ENCODE measurements at places on chromosomes 16 and 17.

- DNase-seq, result no peak
Observed at GRCh38 chr17:6559753-6560215, 3.4 kb upstream of the PITPNM3 start.

GRCh38 chr17:47949197-47949759 is 7.9 kb downstream of the PNPO start:
- peak; percentile 86 for DNase-seq

DNA sequence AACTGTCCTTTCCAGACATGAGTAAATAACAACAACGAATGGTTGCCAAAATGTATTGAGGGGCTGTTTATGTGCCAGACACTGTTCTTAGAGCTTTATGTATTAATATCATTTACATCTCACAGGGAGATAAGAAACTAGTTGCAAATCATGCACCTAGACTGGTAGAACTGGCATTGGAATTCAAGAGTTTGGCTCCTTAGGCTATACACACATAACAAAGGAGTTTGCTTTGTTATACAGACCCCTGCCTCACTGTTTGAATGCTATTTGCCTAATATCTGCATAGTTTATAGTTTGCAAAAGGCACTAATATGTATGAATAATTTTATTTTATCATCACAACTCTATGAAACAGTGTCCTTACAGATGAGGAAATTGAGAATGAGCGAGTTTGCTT is 100.0 kb downstream of the FTO start:
- DNase-seq, result no peak

GRCh38 chr17:64218066-64218465 is 45.0 kb downstream of the TEX2 start:
- DNase-seq, result no peak

GRCh38 chr17:32985050-32985756 is 6.4 kb upstream of the SPACA3 start:
- DNase-seq, result no peak

- no peak for DNase-seq
Observed at GRCh38 chr16:87131061-87131995, 185.9 kb downstream of the C16orf95 start.

Data from CD8-positive, alpha-beta T cell (primary cell).